CD4-positive, alpha-beta T cell treated with Interferon alpha-2 for 1 hour (primary cell): ENCODE measurements at places on chromosomes 2 and 18.
A peak's percentile ranks its signal among the peaks of the same experiment; 100 is the strongest.

DNA sequence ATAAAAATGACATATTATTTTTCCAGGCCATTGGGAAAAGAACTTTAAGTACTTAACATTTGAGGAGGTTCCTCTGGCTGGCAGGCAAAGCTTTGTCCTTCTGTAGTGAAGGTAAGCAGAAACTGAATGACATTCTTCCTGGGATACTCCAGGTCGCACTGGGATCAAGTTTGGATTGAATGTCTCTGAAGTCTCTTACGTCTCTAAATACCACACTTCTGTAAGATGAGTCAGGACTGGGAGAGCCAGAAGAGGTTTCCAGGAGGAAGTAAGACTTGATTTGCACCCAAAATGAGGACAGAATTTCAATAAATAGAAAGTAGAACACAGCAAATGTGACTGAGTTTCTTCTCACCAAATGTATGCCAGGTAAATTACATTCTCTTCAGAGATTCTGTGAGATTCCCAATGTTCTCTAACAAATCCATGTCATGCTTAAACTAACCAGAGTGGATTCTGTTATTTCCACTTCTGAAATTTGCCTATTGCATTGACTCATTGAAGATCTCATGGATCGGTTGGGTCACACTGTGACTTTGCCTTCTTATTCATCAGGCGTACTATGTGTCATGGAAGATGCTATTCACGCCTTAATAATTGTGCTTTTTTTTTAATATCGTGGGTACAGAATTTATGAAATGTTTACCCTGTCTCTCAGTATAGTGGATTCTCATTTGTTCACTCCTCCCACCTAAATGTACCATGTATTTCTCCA is 25.5 kb upstream of the VIT start:
- DNase-seq: no peak

DNA sequence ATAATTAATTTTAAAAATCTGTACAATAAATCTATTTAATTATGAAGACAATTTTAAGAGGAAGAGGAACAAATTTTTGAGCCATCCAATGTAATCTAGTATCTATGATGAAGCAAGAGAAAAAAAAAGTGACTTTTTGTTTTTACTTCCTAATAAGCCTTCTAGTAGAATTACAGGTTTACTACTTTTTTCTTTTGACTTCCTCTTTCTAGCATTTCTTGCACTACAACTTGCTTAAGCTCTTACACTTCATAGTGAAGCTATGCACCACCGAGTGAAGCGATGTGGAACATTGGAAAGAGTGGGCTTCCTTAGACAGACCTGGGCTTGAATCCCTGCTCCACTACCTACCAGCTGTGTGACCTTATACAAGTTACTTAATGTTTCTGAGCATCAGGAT is 2.1 kb downstream of the SERPINB2 start:
- no peak for DNase-seq

- DNase-seq: no peak
Observed at GRCh38 chr2:222877556-222878300, 16.9 kb downstream of the ACSL3 start.

- no peak for DNase-seq
Observed at GRCh38 chr2:7627583-7627982, 710.4 kb downstream of the RNF144A start.

GRCh38 chr2:47015206-47015605 is 99.6 kb upstream of the MCFD2 start:
- DNase-seq: no peak

DNA sequence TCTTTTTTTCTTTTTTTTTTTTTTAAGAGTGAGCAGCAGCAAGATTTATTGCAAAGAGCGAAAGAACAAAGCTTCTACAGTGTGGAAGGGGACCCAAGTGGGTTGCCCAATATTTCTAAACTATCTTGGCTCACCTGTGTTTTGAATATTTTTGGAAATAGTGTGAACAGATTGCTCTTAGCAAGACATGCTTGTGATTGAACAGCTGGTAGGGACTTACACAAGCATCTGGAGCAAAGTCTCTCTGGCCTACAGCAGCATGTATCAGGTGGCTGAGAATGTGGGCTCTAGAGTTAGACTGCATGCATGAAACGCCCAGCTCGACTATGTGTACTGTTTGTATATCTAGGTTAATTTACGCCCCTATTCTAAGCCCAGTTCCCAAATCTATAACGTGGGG is 40.3 kb upstream of the FBXO11 start:
- no peak for DNase-seq

GRCh38 chr2:238853721-238854120 is 5.8 kb downstream of the TWIST2 start:
- DNase-seq: no peak

GRCh38 chr18:55265984-55266383 is 306.7 kb upstream of the CCDC68 start:
- no peak for DNase-seq

GRCh38 chr2:133753665-133754064 is 185.4 kb upstream of the NCKAP5 start:
- DNase-seq: no peak

DNA sequence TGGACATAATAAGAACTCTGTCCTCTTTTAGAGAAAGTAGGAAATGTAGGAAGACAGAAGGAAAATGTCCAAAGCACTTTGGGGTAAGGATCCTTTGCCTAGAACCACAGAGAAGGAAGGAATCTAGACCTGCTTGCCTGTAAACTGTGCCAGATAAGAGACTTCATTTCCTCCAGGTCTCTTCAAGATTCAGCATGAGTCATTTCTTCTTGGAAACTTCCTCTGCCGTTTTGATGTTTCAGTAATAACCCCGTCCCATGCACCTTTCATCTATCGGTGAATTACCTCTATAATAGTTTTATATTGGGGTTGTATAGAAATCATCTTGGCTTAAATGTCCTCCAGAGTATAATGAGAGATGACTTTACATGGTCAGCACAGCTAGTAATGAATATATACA is 63.2 kb upstream of the LRATD1 start:
- DNase-seq: no peak

DNA sequence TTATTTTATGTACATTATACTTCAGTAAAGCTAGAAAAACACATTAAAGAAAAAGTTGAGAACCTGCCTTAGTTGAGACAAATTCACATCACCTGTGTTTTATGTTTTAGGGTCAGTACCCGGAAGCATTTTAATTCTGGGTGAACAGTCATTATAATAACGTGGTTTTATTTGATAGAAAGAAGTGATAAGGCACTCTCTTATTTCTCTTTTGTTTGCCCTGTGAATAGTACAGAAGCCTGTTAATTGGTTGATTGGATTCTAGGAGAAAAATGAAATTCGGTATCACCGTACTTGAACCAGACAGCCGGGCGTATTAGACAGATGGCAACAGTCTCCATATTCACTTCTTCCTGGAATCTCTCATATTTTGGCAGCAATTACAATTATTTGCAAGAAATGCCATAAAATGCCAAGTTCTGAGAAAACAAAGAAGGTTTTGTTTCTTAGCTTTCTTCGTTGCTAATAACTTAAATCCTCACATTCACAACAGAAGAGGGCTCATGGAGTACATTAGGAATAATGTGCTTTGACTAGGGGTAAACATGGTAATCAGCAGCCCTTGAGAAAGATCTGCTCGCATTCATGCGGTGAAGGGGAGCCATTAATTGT is 168.7 kb upstream of the RASGRP3 start:
- DNase-seq: no peak

DNA sequence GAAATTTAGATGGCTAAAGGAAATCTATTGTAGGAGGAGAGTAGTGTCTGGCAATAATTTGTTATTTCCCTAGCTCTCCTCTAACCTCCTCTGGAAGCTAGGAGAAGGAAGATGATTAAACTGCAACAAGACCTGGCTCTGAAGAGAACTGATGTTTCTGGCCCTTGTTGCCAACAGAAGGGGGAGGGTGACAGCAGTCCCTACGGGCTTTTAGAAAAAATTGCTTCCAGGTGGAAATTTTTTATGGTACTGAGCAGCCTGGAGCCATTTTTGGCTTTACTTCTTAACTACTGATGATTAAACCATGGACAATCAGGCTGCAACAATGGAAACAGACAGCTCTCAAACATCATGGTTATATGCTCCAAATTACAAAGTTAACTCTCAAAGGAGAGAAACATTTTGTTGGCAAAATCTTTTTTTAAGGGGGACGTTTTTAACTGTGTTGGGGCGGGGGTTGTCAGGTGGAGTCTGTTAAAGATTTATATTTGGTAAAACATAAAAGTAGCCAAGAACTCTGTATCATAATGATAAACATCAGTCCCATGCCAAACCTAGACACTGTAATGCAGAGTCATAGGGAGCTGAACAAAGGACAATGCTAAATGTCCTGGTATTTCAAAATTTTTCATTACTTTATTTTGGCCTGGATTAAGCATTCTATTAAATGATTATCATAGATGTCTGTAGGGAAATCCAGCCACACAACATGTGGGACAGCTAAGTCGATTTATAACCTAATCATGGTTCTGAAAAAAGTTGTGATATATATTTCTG is 70.0 kb downstream of the EXOC6B start:
- no peak for DNase-seq

GRCh38 chr2:240358080-240358479 is 77.4 kb upstream of the GPC1 start:
- DNase-seq: no peak

- DNase-seq: peak; percentile 49
Observed at GRCh38 chr2:241989074-241989473, 119.5 kb downstream of the RTP5 start.

GRCh38 chr18:22332590-22332989 is 85.1 kb downstream of the CTAGE1 start:
- DNase-seq: no peak

- DNase-seq: no peak
Observed at GRCh38 chr2:27993402-27993787, 102.9 kb downstream of the BABAM2 start.

GRCh38 chr2:147792966-147793617 is 51.7 kb upstream of the ACVR2A start:
- no peak for DNase-seq

- DNase-seq: no peak
Observed at GRCh38 chr2:25378731-25379490, 37.2 kb upstream of the DNMT3A start.

GRCh38 chr18:70371908-70372307 is 83.1 kb downstream of the SOCS6 start:
- no peak for DNase-seq
